Activated naive CD4-positive, alpha-beta T cell treated with Interleukin-2 at 50 U/mL for 16 hours (primary cell): ENCODE measurements at places on chromosomes 7 and 10.

GRCh38 chr10:27611744-27612550 is 107.8 kb downstream of the RAB18 start:
- no peak for DNase-seq

DNA sequence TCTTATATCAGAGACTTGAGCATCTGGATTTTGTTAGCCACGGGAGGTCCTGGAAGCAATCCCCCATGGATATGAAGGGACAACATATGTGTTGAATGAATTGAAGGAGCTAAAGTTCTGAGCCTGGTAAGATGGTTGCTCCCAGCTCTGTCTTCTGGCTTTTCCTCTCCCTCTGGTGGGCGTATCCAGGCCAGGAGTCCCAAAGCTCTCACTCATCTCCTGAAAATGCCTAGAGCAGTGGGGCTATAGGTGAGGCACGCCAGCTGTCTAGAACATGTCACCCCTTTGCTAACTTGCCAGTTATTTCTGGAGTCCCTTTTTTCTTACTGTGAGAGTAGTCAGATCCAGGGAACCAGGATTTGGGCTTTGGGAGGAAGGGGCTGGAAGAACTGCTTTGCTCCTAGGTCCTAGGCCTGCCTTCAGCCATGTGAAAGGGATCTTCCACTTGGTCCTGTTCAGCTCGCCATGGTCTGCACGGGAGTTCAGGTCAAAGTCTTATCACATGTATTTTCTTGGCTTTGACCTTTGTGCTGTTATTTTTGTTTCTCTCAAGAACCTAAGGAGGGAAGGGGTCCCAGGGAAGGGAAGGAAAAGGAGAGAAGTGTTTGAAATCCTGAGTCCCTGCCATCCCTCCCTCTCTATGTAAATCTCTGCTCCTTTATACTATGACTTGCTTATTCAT is 73.6 kb downstream of the MINPP1 start:
- DNase-seq: no peak

- DNase-seq: peak; percentile 43
These were observed 537 bp downstream of the FOXK1 start for GRCh38 chr7:4682621-4683042.

- no peak for DNase-seq
These were observed 89.4 kb downstream of the COL13A1 start for GRCh38 chr10:69891057-69891617.

DNA sequence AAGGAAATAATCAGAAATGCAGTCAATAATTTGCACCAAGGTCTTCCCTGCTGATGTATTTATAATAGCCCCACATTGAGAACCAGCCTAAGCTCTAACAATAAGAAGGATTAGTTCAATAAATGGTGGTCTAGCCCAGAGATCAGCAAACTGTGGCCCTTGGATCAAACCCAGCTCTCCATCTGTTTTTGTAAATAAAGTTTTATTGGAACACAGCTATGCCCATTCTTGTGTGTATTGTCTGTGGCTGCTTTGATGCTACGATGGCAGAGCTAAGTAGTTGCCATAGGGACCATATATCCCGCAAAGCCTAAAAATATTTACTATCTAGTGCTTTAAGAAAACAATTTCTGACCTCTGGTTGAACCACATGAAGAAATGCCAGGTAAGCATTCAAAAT is 154.9 kb downstream of the EMX2 start:
- DNase-seq: no peak

- DNase-seq: no peak
These were observed 119.0 kb downstream of the SEC23IP start for GRCh38 chr10:120011359-120012130.

GRCh38 chr7:121475806-121476205 is 79.7 kb upstream of the FAM3C start:
- no peak for DNase-seq

DNA sequence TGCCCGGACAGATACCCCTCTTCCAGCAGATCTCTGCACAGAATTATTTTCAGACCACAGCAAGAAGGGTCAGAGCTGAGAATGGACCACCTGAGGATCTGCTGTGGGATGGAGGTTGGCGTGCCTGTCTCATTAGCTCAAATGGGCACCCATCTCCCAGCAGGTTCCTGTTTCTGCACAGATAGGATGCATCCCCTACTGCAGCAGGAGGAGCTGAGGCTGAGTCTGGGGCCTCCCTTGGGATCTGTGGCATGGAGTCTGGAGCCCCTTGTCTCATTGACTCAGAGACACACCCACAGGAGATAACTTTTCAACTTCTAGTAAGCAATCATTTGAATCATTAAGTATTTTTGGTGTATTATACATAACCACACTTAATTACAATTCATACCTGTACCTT is 212.7 kb downstream of the ADK start:
- no peak for DNase-seq

GRCh38 chr10:93060887-93061593 is 442 bp downstream of the CYP26C1 start:
- DNase-seq: no peak

DNA sequence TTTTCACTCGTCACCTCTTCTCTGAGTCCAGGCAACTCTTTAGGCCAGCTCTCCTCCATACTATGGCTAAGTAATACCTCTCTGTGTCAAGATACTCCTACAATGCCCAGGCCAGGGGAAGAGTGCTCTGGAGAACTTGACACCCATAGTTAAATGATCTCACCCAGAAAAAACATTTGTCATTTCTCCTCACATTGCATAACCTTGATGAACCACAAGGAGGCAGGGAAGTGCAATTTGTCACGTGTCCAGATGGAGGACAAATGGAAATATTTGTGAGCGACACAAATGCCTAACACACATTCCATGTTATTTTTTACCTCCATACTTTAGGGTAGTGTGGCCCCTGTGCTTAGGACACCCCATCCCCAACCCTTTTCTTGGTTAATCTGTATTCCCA is 78.3 kb downstream of the HTR7 start:
- DNase-seq: no peak

GRCh38 chr7:37380831-37381230 is 67.8 kb downstream of the ELMO1 start:
- DNase-seq: no peak

DNA sequence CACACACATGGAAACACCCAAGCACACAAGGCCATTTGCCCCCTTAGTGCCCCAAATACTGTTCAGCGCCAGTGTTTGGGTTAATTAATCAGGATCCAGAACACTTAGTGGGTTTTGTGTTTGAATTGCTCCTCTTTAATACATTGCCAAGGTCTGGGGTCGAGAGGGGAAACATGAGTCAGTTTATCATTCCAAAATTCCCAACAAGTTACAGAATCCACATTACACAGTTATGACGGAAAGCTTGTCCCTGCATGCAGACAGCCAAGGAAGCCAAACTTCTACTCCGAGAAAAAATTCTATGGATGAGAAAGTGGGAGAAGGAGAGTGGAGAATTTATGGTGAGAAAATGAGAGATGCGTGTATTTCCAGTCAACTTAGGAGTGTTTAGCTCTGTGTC is 189.0 kb downstream of the NPSR1 start:
- DNase-seq: no peak

DNA sequence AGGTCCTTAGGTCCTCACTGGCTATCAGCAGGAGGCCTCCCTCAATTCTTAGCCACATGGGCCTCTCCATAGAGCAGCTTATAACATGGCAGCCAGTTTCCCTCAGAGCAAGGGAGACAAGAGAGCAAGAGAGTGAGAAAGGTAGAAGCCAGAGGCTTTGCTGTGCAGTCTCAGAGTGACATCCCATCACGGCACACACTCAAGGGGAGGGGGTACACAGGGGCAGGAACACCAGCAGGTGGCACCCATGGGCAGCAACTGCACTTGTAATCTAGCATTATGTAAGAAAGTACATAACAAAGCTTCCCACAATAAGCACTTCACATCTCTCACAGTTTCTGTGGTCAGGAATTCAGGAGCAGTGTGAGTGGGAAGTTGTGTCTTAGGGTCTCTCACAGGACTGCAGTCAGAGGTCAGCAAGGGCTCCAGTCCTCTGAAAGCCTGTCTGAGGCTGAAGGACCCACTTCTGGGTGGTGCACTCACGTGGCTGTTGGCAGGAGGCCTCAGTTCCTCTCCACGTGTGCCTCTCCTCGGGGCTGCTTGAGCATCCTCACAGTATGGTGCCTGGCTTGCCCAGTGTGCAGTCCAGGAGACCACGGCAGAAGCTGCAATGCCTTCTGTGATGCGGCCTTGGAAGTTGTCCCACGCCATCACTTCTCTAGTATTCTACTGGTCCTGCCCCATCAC is 159.4 kb downstream of the OAT start:
- DNase-seq: no peak

- DNase-seq: no peak
These were observed 56.1 kb downstream of the ZRANB1 start for GRCh38 chr10:124997771-124998623.

- no peak for DNase-seq
These were observed 484.8 kb upstream of the ANKRD30A start for GRCh38 chr10:36640626-36641025.

DNA sequence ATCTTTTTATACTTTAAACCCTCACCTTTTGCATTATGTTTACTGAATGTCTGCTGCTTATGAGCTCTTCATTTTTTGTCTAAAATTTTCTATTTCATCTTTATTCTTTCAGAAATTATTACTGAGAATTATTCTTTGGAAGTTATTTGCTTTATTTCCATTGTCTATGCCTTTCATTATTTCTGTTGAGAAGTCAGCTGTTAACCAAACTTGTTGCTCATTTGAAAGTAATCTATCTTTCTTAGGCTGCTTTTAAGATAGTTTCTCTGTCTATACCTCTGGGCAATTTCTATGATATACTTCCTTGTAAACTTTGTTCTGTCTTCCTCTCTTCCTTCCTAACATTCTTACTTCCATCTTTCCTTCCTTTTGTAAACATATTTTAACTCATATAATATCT is 1165.9 kb upstream of the CELF2 start:
- no peak for DNase-seq

- DNase-seq: no peak
These were observed 303.6 kb upstream of the LYZL1 start for GRCh38 chr10:28985137-28985885.

DNA sequence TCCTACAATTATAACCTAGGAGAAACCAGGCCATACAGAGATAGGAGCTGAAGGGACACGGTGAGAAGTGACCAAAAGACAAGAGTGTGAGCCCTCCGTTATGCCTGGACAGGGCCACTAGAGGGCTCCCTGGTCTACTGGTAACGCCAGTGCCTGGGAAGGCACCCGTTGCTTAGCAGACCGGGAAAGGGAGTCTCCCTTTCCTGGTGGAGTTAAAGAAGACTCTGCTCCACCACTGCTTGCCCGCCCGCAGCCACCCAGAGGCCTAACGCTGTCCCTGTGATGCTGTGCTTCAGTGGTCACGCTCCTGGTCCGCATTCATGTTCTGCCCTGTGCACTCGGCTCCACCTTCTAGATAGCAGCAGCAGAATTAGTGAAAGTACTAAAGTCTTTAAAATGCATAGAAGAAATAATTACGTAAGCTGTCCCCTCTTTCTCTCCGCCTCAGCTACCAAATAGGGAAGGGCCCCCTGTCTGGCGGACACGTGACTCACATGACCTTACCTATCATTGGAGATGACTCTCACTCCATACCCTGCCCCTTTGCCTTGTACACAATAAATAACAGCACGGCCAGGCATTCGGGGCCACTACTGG is 34.8 kb downstream of the GRID2IP start:
- peak; percentile 71 for DNase-seq

DNA sequence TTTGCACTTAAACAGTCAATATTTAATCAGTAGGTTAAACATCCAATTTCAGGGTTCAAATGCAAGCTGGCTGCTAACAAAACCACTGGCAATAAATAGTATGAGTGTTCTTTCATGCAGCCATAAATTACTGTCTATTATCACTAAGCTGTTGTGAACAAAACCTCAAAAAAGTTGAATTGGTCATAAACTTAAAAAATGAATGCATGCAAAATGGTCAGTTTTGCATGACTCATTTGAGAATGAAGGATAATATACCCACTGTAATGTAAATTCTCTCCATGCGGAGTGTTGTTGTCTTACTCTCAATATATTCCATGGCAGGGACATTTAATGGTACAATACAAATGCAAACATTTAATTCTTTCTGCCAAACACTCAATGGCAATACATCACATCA is 226.4 kb downstream of the MAGI2 start:
- no peak for DNase-seq

- DNase-seq: no peak
These were observed 68.8 kb upstream of the ABLIM1 start for GRCh38 chr10:114726820-114727271.

- DNase-seq: no peak
These were observed 150.2 kb upstream of the AGR3 start for GRCh38 chr7:17031906-17032551.

DNA sequence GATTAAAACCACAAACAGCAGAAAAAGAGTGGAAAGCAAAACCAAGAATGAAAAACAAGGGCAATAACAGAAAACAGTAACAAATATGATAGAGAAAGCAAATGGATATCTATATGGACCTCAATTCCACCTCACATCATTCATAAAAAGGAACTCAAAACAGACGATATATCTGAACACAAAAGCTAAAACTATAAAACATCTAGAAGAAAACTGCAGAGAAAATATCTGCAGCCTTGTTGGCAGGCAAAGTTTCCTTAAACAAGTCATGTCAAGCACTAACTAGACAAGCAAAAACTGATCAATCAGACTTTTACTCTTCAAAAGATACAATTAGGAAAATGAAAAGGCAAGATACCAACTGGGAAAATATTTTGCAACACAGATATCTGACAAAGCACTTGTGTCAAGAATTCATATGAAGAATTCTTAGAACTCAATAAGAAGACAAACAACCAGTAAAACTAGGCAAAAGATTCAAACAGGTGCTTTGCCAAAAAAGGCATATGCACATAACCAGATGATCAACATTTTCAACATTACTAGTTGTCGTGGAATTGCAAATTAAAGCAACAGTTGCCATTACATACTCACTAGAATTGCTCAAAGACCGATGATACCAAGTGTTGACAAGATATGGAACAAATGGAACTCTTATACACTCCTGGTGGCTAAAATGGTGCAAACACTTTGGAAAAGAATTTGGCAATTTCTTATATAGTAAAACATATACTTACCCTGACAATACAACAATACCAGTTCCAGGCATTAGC is 25.9 kb upstream of the ZMIZ1 start:
- no peak for DNase-seq

DNA sequence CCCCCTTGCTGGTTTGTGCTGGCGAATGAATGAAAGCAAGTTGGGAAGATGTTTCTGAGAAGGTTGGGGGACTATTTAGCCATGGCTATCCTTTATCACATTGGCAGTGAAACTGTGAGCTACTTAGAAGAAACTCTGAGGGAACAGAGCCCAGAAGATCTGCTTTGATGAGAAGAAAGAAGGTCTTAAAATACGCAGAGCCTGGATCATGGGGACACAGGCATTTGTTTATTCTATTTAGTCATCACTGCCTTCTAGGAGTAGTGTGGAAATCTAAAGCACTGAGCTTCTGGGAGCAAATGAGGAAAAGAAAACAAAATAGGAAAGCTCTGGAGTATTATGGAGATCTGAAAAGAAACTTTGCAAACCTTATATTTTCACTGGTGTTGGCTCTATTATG is 28.5 kb downstream of the CPED1 start:
- DNase-seq: no peak

- DNase-seq: no peak
These were observed 230.3 kb downstream of the INHBA start for GRCh38 chr7:41472427-41473125.

- no peak for DNase-seq
These were observed 444.5 kb upstream of the FOXK1 start for GRCh38 chr7:4237296-4238235.
